ENCODE measurements at places on chromosomes 6 and 20. TPM values are rescaled to one million over a fixed set of nuclear protein-coding genes. Genes with fewer than 3 reads are reported as not detected.

GRCh38 chr6:81465859-81466258 is 286.6 kb downstream of the TENT5A start:
- DNase-seq, result no peak

GRCh38 chr20:18922251-18922650 is 108.7 kb downstream of the SCP2D1 start:
- no peak for DNase-seq

DNA sequence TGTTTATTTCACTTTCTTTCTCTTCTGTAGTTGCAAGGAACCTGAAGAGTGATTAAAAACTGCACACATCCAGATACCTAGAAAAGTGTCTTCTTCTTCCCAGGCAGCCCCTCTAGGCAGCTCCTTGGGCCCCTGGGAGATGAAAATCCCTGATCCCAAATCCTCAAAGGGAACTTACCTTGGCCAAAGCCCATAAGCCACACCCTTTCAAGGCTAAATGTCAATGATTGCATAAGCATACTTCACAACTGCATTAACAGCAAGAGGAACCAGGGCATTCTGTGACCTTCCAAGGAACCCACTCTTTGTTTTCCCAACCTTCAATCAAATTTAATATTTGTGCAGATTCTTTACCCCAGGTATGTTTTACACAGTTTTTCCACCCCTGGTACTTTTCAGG is 4.4 kb upstream of the HMGN3 start:
- no peak for DNase-seq

GOPC gene
- polyA plus RNA-seq, result 62.8 TPM

GRCh38 chr6:131000544-131000943 is 62.5 kb downstream of the EPB41L2 start:
- no peak for DNase-seq

DNA sequence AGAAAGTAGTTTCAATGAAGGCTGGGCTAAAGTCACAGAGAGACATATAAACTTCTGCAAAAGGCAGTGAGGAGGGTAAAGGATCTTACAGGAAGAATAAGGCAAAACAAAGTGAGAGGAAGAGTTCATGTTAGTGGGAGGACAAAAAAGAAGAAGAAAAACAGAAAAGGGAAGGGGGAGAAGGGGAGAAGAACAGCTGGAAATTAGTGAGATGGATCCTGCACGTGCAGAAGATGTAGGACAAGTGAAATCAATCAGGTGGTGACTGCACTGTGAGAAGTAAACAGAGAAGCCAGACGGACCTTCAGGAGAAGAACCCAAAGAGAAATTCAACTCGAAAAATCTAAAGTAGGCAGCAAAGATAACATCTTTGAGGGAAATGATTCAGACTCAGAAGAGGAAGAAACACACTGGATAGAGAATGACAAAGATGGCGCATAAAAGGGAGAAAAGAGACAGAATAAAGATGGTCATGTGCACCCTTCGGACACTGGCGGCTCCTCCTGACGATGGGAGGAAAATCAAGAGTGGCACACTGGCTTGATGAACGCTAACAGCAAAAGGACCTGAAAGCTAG is 105.9 kb downstream of the MYB start:
- DNase-seq, result no peak

RUNX2 gene
- polyA plus RNA-seq, result 3.9 TPM

ITPR3 gene
- polyA plus RNA-seq, result 17.0 TPM

CYP21A2 gene
- polyA plus RNA-seq, result 1.4 TPM

DNA sequence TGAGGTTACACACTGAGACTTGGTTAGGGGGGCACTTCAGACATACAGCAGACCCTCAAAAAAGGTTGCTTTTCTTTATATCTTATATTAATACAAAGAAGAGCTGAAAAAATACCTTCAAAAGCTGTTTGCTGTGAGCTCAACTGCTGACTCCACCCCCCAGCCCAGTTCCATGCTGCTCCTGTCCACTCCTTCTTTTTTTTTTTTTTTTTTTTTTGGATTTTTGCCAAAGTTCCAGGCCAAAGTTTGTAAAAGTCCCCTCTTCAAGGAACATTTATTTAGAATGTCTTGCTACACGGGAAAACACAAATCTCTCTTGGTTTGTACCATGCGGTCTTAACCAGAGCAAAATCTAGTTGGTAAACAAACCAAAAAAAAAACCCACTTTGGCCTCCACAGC is 85.3 kb upstream of the AKAP12 start:
- no peak for DNase-seq

DNA sequence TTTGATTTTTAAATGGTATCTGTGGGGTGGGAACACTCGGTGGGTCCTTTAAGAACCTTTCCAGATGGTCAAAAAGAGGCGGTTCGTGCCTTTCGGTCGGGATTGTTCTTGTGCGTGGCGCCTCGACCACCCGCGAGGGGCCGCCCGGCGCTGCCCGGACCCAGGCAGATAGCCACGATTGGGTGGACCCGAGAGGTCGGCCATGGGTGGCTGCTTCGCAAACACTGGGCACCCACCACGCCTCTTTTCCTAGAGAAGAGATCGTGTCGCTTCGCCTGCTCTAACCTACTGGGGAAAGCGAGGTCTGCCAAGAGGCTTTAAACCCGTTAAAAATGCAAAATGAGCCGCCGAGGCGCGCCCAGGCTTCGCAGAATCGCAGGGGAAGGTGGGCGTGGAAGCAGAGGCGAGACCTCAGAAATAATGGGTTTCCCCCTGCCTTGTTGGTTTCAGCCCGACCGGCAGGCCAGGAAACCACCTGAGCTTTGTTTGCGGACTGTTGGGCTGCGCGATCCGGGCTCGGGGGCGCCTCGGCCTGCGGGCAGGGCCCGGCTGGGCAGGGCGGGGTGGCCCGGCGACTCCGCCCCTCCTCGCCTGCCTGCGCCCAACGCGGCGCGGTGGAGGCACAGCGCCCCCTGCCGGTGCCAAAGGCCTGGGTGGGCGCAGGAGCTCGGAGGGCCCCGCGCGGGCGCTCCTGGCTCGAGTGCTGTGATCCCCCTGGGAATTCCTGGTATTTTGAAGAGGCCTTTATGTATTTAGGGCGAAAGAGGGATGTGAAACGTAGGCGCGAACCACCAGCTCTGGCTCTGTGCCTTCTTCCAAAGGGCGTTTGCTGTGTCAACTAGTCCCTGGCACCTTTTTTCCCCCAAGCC is 1.6 kb downstream of the MARCKS start:
- DNase-seq, result peak; percentile 84

DNA sequence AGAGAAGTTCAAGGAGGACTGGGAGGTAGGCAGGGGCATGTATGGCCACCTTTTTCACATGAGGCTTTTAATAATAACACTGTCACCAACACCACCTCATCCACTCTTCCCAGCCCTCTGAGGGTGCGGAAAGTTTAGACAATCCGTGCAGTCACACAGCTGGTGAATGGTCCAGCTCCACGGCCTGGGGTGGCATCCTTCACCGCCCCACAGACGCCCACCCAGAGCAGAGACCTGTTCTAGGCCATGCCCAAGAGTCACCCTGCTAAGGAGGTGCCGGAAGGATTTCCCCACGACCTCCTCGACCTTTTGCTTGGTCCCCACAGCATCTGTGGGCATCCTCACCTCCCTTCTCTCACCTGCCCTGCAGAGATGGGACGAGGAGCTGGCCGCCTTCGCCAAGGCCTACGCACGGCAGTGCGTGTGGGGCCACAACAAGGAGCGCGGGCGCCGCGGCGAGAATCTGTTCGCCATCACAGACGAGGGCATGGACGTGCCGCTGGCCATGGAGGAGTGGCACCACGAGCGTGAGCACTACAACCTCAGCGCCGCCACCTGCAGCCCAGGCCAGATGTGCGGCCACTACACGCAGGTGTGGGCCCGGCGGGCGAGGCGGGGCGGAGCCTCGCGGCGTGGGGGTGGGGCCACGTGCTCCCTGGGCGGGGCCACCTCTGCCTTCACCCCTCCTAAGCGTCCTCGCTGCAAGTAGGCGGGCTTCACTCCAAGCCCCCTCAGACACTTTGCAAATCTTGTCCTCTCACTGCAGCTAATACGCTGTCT is 4.4 kb downstream of the PI16 start:
- no peak for DNase-seq

GATA5 gene
- polyA plus RNA-seq, result 7.7 TPM

GRCh38 chr6:90803956-90804355 is 217.1 kb upstream of the MAP3K7 start:
- DNase-seq, result no peak

DNA sequence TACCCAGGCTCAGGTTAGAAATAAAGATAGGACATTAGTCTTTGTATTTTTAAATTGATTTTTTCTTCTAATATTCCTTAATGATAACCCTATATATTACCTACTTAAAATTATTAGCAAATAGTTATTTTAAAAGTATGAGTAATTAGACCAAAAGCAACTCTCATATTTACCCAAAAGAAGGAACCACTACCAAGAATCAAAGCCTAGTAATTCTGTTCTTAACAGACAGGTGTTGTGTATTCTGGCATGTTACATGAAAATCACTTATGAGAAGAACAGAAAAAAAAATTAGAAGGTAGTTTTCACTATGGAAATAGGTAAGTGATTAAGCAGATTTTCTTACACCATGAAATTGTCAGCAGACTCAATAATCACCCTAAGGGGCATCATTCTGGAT is 105.1 kb downstream of the ATG5 start:
- no peak for DNase-seq

ARMH2 gene
- not detected for polyA plus RNA-seq

- no peak for DNase-seq
These were observed 9.8 kb upstream of the SNRPB start for GRCh38 chr20:2480381-2480780.

CD109 gene
- 13.8 TPM for polyA plus RNA-seq

- DNase-seq, result no peak
These were observed 15.7 kb upstream of the CDKN1A start for GRCh38 chr6:36662827-36663256.

DNA sequence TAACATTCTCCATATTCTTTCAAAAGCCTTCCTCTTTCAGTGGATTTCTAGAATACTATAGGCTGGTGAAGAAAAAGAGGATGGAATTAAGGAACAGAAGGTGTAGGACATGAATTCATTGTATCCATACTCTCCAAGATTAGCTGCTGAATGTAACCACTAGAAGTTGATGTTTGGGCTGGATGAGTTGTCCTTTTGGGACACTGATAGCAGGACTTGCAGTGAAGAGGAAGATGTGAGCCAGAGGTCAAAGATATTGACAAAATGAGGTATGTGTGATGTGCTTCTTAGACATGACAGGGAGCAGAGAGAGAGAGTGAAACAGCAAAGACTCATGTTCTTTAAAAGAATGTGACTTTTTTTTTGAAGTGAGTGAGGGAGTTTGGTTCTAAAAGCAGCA is 134.3 kb upstream of the MAN1A1 start:
- no peak for DNase-seq

DNA sequence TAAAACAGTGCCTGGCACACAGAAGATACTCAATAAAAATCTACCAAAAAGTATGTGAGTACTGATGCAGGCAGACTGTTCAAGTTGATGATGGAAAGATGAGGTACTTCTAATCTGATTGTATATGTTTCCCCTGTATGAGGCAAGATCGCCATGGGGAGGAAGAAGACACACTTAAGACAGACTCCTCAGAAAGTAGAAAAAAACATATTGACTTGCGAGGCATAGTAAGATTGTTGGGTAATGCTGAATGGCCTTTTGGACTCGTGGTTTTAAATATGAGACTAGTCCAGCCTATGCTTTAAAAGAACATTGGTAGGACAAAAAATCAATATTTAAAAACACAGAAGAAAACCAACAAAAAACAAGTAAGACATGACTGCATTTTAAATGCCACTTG is 72.6 kb downstream of the SHPRH start:
- DNase-seq, result no peak

DNA sequence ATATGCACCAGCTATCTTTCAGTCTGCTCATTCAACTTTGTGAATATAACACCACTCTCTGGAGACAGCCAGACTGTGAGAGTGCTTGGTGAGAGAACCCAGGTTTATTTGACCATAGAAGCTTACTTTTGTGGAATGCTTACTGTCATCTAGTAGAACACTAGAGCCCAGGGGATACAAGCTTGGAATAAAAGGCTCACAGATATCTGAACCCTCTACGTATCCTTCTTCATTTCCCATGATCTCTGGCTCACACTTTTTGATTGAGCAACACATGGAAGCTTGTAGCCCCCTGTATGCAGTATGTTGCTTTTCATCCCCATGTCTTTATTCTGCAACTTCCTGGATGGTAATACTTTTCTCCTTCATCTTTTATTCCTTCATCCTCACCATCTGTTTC is 835.3 kb upstream of the CITED2 start:
- DNase-seq, result no peak

DNA sequence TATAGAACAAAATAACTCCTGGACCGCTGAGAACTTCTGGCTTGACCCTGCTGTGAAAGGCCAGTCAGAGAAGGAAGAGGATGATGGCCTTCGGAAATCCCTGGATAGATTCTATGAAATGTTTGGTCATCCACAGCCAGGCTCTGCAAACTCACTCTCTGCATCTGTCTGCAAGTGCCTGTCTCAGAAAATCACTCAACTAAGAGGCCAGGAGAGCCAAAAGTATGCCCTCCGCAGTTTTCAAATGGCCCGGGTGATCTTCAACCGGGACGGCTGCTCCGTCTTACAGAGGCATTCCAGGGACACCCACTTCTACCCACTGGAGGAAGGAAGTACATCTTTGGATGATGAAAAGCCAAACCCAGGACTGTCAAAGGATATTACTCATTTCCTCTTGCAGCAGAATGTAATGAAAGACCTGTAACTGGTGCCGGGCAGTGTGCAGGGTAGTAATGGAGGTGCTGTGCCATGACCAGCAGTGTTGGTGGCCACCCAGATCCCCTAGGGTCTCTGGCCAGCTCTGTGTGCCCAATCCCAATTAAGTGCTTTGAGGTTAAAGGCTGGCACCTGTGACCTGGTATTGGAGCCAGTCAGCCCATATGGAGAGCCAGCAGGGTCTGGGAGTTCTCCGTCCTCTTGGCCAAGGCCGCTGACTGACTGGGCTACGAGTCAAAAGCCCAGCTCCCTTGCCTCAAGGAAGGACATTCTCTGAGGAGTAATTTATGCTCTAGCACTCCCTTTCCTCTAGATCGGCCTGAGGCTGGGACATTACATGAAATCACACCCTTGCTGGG is 87.1 kb downstream of the TRMT6 start:
- no peak for DNase-seq

GRCh38 chr6:43499028-43499815 is 10.9 kb downstream of the LRRC73 start:
- DNase-seq, result no peak

GRCh38 chr20:54645445-54646155 is 170.2 kb downstream of the DOK5 start:
- DNase-seq, result no peak

- no peak for DNase-seq
These were observed 19.8 kb downstream of the BFSP1 start for GRCh38 chr20:17511401-17511800.

GRCh38 chr20:41306061-41306727 is 11.3 kb downstream of the ZHX3 start:
- no peak for DNase-seq

DNA sequence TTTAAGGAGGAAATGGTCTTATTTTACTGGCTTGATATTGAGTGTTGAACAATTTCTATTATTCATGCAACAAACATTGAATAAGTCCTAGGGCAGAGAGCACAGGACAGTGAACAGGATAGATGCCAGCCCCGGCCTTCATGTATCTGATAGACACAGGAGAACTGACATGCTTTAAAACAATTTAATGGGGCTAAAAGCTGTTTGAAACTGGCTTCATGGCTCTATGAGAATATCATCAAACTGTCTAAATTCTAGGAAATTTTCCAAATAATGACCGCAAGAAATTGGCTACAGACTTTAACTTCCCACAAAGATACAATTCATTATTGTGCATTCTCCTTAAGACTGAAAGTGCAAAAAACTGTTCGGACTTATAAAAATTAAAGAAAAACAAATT is 69.0 kb downstream of the ID4 start:
- DNase-seq, result no peak

NHLRC1 gene
- 1.9 TPM for polyA plus RNA-seq

All from left renal pelvis (tissue), 4 donors.